ENCODE measurements at places on chromosomes 16 and 17. TPM values are rescaled to one million over a fixed set of nuclear protein-coding genes. Genes with fewer than 3 reads are reported as not detected.
A peak's percentile ranks its signal among the peaks of the same experiment; 100 is the strongest.

The CCL1 gene
- polyA plus RNA-seq = not detected

DNA sequence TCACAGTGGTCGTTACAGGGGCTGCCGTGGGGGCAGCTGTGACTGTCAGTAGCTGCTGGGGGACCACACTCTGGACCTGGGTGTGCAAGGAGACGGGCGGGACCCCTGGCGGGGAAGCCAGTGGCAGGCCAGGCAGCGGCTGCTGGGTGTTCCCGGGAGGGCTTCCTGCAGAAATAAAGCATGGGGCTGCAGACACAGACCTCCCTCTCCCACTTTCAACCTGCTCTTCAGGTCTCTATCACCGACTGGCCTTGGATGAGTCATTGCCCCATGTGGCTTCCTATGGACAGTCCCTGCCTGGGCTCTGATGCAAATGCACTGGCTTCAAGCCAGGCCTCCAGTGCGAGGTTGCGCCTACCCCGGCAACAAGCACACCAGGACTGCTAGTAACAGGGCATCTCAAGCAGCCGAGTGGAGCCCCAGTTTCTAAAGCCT lies 17.2 kb downstream of the SREBF1 start:
- H3K36me3 ChIP-seq = peaks cover 49% of the 10 kb centered on the region
- no peak for DNase-seq

The TMC7 gene
- polyA plus RNA-seq = 6.4 TPM

The FNDC8 gene
- polyA plus RNA-seq = not detected

DNA sequence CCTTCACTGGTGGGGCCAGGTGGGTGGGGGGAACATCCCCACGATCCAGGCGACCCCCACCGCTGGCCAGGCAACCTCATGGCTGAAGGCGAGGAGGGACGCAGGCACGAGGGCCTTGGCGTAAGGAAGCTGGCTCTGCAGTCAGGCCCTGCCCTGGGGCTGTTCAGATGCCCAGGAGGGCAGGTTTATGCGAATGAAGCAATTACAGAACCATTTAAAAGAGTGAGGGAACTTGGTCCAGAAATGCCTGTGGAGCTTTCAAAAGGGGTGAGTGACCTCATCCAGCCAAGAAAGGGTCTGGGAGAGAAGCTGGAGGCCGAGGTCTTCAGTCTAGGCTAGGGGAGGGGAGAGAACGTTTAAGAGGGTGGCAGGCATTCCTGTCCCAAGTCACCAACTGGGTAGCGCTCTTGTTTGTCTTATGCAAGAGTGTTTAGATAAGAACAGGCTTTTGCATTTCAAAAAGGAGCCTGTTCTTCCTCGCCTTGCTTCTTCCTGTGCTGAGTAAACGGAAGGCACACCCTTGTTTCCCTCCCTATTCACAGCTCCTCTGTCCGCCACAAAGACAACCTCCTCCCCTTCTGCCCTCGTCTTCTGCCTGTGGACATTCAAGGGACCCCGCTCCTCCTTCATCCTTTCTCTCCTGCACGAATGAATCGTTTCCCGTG lies 183.5 kb upstream of the SDK2 start:
- no peak overlapping the region for H3K27ac ChIP-seq
- DNase-seq = no peak
- no peaks in the 10 kb centered on the region for H3K36me3 ChIP-seq
- peaks cover 11% of the 10 kb centered on the region for H3K27me3 ChIP-seq
- no peaks in the 10 kb centered on the region for H3K4me1 ChIP-seq
- H3K4me3 ChIP-seq = no peak overlapping the region

GRCh38 chr16:48503779-48504178 lies 106.2 kb downstream of the N4BP1 start:
- no peaks in the 10 kb centered on the region for H3K27me3 ChIP-seq
- DNase-seq = no peak
- no peak overlapping the region for H3K27ac ChIP-seq
- H3K4me3 ChIP-seq = no peak overlapping the region
- no peaks in the 10 kb centered on the region for H3K36me3 ChIP-seq

DNA sequence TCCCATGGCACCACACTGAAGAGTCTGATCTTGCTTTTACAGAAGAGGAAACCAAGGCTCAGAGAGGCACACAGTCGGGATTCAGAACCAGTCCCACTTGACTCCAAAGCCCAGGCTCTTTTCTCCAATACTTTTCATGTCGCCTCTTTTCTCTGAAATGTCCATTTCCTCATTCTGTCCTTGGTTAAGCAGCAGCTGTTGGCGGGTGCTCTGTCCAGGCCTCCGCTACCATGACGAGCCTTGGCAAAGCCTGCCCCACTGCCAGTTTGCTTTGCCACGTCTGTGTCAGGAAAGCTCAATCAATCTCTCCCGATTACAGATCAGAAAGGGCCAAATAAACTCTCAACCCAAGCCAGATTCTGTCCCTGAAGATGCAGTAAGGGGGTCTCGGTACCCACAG lies 9.1 kb upstream of the CEP295NL start:
- peaks cover 8% of the 10 kb centered on the region for H3K4me1 ChIP-seq
- H3K27me3 ChIP-seq = no peaks in the 10 kb centered on the region
- no peaks in the 10 kb centered on the region for H3K36me3 ChIP-seq
- no peak for DNase-seq

DNA sequence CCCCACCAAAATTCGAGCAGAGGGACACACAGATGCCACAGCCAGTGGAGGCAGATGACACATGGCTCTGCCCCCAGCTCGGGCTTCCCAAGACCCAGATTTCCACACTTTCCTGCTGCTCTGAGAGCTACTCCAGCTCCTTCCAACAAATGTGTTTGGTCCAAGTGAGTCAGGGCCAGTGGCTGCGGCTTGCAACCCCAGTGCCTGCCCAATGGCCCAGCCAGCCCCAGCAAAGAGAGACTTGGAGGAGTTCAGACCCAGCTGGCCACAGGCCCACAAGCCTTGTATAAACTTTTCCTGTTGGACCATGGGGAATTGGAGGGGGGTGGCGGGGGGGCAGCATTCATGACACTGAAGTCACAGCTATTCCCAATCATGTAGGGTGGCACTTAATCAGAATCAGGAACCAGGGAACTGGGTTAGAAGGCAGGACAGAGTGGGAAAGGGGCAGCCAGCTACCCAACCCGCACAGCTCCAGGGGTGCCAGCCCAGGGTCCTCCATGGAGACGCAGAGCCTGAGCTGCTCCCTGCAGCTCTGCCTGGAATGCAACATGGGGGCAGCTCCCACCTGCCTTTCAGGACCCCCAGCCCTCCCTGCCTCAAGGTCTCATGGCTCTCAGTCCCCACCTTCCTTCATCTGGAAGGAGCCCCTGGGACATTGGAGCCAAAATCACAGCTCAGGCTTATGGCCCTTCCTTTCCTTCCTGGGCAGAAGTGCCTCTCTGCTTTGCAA lies 17.5 kb upstream of the C16orf78 start:
- DNase-seq = no peak
- no peak overlapping the region for H3K27ac ChIP-seq
- H3K4me3 ChIP-seq = no peak overlapping the region
- no peaks in the 10 kb centered on the region for H3K36me3 ChIP-seq

The GPRC5B gene
- polyA plus RNA-seq = 0.03 TPM

- no peak for DNase-seq
- no peaks in the 10 kb centered on the region for H3K36me3 ChIP-seq
- no peak overlapping the region for H3K4me3 ChIP-seq
Observed at GRCh38 chr16:54125751-54126655, 160.6 kb downstream of the IRX3 start.

DNA sequence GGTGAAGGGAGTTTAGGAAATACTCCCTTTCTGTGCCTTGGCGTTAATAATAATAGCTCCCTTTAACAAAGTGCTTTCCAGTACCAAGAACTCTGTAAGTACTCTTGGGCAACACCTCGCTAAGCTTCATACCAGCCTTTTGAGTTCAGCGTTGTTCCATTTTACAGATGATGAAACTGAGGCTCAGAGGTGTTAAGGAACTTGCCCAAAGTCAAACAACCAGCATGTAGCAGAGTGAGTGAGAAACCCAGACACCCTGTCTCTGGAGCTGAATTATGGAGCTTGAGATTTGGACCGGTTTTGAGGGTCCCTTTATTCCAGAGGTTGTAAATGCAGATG lies 607 bp downstream of the KATNIP start:
- no peaks in the 10 kb centered on the region for H3K27me3 ChIP-seq
- no peaks in the 10 kb centered on the region for H3K36me3 ChIP-seq
- no peak for DNase-seq
- peak overlapping the region; percentile 100 for H3K4me3 ChIP-seq
- peaks cover 33% of the 10 kb centered on the region for H3K4me1 ChIP-seq

- no peaks in the 10 kb centered on the region for H3K36me3 ChIP-seq
- no peak overlapping the region for H3K27ac ChIP-seq
- H3K27me3 ChIP-seq = peaks cover 37% of the 10 kb centered on the region
- H3K4me1 ChIP-seq = no peaks in the 10 kb centered on the region
Observed at GRCh38 chr17:48295362-48296288, 134.4 kb downstream of the SKAP1 start.

GRCh38 chr17:8057691-8058114 lies 18.8 kb downstream of the ALOX15B start:
- no peaks in the 10 kb centered on the region for H3K36me3 ChIP-seq
- no peak overlapping the region for H3K4me3 ChIP-seq
- peaks cover 25% of the 10 kb centered on the region for H3K4me1 ChIP-seq
- H3K27me3 ChIP-seq = no peaks in the 10 kb centered on the region
- H3K27ac ChIP-seq = peak overlapping the region; percentile 17

DNA sequence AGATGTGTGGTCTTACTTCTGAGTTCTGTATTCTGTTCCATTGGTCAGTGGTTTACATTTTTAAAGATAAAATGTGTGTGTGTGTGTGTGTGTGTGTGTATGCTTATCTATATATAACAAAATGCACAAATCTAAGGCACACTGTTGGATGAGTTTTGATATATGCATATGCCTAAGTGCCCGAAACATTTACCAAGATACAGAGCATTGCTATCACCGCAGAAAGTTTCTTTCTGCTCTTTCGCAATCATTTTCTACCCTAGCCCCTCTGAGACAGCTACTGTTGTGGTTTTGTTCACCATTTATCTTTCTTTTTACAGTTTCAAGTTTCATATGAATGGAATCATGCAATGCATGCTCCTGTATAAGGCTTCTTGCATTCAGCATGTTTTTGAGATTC lies 97.0 kb downstream of the MRTFB start:
- H3K27ac ChIP-seq = no peak overlapping the region
- no peak overlapping the region for H3K4me3 ChIP-seq
- no peaks in the 10 kb centered on the region for H3K27me3 ChIP-seq
- H3K36me3 ChIP-seq = no peaks in the 10 kb centered on the region
- H3K4me1 ChIP-seq = no peaks in the 10 kb centered on the region

The ANKRD40CL gene
- polyA plus RNA-seq = not detected

DNA sequence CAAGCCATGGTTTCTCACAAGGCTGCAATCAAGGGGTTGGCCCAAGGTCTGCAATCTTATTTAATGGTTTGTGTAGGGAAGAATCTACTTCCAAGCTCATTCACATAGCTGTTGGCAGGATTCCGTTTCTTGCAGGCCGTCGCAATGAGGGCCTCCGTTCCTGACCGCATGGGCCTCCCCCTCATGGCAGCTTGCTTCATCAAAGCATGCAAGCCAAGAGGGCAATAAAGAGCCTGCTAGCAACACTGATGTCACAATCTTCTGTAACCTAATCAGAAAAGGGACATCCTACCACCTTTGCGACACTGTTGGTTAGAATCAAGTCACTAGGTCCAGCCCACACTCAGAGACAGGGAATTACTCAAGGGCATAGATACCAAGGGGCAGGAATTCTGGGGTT lies 95.5 kb downstream of the CCT6B start:
- H3K27me3 ChIP-seq = no peaks in the 10 kb centered on the region
- no peak overlapping the region for H3K4me3 ChIP-seq
- H3K27ac ChIP-seq = no peak overlapping the region
- no peaks in the 10 kb centered on the region for H3K36me3 ChIP-seq
- DNase-seq = no peak

The MYLK3 gene
- polyA plus RNA-seq = 0.04 TPM

DNA sequence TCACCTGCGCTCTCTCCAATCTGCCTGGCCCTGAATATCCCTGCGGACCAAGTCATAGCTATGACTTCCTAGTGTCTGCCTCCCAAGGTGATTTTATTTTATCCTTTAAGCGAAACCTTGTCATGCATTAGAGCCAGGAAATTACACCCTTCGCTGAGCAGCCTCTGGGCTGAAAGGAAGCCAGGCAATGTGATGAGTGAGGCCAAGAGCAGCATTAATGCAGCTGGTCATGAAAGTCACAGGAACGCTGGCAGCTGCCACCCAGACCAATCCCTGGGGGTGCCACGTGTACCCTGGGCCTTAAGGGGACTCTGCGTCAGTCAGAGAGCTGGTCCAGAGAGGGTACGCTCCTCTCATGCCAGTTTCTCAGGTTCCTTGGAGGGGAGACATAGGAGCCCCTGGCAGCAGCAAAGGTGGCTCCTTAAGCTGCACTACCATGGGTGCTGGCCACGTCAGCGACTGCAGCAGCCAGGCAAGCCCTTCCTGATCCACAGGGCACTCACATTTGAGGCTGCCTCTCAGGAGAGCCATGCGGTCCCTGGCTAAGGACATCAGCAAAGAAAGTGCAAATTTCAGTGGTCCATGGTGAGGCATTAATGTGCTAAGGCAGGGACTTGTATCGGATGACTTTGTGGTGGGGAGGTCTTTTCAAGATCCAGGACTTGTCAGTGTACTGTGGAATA lies 42.7 kb upstream of the WSCD1 start:
- no peaks in the 10 kb centered on the region for H3K27me3 ChIP-seq
- DNase-seq = no peak
- no peak overlapping the region for H3K4me3 ChIP-seq
- no peak overlapping the region for H3K27ac ChIP-seq
- no peaks in the 10 kb centered on the region for H3K36me3 ChIP-seq
- H3K4me1 ChIP-seq = no peaks in the 10 kb centered on the region

DNA sequence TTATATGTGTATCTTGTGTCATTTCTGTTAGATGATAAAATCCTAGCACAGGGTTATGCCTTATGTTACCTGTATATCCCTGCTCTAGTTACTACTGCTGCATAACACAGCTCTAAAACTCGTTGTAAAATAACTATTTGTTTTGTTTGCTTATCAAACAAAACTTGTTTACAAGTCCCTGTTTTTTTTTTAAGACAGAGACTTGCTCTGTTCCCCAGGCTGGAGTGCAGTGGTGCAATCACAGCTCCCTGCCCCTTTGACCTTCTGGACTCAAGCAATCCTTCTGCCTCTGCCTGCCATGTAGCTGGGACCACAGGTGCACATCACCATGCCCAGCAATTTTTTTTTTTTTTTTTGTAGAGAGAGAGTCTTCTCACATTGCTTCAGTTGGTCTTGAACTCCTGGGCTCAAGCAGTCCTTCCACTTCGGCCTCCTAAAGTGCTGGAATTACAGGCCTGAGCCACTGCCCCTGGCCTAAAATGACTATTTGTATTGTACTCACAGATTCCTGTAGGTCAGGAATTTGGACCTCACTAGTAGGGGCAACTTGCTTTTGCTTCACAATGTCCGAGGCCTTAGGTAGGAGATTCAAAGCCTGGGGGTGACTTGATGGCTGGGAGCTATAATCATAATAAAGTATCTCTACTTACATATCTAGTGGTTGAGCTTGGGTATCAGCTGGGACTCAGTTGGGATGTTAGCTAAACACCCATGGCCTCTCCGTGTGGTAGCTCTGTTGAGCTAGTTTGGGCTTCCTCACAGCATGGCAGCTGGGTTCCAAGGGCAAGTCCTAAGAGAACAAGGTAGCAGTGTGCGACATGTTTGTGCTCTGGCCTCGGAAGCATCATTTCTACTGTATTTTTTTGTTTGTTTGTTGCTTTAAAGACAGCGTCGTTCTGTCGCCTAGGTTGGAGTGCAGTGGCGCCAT lies 12.6 kb downstream of the DUSP14 start:
- no peaks in the 10 kb centered on the region for H3K27me3 ChIP-seq
- peaks cover 29% of the 10 kb centered on the region for H3K4me1 ChIP-seq
- H3K36me3 ChIP-seq = peaks cover 45% of the 10 kb centered on the region
- H3K4me3 ChIP-seq = no peak overlapping the region

Measured in keratinocyte (primary cell).